ENCODE measurements at places on chromosomes 3 and 15.
A peak's percentile ranks its signal among the peaks of the same experiment; 100 is the strongest.

DNA sequence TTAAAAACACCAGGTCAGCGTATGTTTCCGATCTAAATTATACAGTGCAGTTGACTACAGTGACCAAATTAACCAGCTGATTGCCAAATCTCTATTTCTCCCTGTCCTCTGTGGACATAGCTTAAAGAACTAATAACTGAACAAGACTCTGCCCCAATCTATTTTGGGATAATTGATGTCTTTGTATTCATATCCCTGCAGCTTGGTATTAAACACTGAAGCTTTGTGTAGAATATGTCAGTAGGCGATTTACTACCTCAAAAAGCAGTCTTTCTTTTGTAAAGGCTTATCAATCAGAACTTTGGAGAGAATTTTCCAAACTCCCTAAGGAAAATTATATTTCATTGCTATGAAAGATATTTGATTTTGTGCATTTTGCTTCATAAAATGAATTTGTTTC is 258.2 kb downstream of the SOX2 start:
- DNase-seq, result no peak

DNA sequence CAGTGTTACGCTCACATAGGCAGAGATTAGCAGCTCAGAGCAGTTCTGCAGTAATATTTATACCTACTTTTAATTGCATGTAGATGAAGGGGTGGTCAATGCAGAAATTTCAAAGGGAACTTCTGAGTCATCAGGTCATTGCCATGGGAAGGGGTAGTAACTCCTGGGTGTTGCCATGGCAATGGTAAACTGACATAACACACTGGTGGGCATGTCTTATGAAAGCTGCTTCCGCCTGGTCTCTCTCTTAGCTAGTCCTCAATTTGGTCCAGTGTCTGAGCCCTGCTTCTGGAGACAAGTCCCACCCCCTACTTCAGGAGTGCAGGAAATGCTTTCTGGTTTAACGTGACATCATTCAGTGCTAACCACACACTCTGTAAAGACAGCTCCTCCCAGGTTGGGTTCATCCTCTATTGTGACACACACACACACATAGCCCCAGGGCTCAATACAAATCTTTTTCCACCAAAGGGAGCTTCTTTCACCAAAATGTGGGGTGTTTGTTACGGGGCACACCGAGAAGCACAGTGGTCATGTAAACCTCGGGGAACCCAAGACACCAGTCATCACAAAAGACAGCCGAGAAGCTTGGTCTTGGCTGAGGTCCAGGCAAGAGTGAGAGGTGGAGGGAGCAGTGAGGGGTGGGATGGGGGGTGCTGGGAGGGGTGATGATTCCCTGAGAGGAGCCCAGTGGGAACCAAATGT is 74.5 kb downstream of the TLE3 start:
- DNase-seq, result peak; percentile 35

DNA sequence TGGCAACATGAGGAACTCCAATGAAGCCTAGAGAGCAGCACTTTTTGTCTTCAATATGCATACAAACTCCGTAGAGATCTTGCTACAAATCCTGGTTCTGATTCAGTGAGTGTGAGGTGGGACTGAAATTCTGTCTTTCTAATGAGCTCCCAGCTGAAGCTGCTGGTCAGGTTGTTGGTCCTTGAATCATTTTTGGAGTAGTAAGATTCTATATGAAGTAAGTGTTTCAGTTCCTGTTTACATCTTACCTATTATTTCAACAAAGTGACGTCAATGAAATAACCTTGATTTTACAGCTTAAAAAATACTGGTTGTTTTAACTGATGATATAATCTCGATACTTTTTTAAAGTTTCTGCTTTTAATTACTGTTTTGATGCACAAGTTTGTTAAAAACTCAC is 33.9 kb downstream of the SHQ1 start:
- no peak for DNase-seq

DNA sequence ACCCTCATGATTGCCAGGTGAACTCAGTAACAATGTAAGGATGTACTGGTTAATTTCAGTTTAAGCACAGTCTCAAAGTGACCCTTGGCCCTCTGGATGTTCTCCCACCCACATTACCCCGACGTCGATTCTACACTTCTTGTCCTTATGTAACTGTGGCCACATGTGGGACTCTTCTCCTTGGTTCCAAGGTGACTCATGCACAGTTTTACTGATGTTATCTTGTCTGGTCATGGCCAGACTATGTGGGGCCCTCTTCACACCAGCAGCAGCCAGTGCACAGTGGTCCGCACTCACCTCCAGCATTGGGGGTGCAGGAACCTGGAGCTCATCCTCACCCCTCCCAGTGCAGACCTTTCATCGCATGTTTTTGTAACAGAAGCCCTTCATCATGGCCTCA is 519.4 kb downstream of the OCA2 start:
- no peak for DNase-seq

- no peak for DNase-seq
These were observed 131.5 kb downstream of the GHSR start for GRCh38 chr3:172316758-172317157.

GRCh38 chr15:39321977-39322376 is 258.9 kb upstream of the THBS1 start:
- no peak for DNase-seq

GRCh38 chr3:112001526-112001925 is 2.8 kb downstream of the TAGLN3 start:
- no peak for DNase-seq

GRCh38 chr3:186386883-186387560 is 25.0 kb upstream of the DGKG start:
- DNase-seq, result no peak

DNA sequence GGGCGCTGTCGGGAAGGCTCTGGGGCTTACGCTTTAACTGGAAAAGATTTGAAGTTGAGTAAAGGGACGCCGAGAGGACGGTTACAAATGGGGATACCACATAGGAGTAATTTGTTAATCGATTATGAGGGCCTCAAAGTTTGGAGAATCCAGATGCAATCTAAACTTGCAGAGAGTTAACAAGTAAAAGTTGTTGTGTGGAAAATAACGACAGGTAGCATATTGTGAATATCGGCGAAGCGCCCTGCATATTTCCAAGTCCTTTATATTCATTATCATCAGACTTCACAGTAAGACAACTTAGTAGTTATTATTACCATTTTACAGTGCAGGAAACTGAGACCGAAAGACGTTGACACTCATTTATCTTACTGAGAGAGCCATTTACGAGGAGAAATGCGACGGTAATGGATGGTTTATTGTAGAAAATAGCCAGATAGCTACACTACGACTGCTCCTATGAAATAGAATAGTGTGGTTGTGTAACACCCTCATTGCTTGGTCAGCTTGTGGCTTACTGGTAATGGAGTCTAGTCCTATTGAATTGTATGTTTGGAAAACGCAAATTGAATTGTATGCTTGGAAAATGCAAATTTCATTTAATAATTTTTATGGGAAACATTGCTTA is 700 bp downstream of the MKRN2 start:
- DNase-seq, result no peak

- no peak for DNase-seq
These were observed 21.1 kb upstream of the COLQ start for GRCh38 chr3:15542614-15543013.

GRCh38 chr3:30306896-30307295 is 299.5 kb upstream of the TGFBR2 start:
- no peak for DNase-seq

GRCh38 chr3:38003371-38003816 is 12.8 kb downstream of the VILL start:
- no peak for DNase-seq

DNA sequence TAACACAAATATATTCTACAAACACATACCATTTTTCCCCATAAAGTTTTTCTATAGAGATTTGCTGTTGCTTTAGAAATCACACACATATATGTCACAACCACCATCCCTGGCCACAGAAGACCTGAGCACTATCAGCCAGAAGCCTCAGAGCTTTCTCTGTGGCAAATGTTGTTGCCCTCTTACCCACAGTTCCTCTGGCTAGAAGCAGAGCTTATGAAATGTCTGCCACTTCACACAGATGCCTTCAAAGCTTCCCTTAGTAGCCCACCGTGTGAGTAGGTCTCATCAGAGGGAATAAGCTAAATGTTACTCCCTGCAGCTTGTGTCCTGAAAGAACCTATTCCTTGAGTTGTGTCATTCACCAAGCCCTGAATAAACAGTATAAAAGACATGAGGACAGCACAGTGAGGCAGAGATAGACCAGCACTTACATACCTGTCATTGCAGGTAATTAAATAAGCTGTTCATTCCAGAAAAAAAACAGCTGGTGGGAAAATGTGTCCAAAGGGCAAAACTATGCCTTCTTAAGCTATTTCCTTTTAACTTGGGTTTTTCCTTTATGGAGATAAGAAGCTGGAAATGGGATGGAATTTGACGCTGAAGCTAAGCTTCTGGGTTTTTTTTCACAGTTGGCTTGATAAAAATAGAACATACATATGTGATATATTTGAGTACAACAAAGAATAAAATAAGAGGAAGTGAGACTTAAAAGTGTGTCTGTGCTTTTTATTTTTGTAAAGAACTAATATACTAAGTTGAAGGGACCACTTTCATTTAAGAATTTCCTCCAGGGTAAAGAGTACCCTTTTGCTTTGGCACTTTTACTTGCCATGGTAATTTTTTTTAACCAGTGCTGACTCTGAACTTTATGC is 391.4 kb downstream of the KCNH8 start:
- DNase-seq, result no peak

- no peak for DNase-seq
These were observed 15.3 kb downstream of the MRPL47 start for GRCh38 chr3:179589143-179589542.

DNA sequence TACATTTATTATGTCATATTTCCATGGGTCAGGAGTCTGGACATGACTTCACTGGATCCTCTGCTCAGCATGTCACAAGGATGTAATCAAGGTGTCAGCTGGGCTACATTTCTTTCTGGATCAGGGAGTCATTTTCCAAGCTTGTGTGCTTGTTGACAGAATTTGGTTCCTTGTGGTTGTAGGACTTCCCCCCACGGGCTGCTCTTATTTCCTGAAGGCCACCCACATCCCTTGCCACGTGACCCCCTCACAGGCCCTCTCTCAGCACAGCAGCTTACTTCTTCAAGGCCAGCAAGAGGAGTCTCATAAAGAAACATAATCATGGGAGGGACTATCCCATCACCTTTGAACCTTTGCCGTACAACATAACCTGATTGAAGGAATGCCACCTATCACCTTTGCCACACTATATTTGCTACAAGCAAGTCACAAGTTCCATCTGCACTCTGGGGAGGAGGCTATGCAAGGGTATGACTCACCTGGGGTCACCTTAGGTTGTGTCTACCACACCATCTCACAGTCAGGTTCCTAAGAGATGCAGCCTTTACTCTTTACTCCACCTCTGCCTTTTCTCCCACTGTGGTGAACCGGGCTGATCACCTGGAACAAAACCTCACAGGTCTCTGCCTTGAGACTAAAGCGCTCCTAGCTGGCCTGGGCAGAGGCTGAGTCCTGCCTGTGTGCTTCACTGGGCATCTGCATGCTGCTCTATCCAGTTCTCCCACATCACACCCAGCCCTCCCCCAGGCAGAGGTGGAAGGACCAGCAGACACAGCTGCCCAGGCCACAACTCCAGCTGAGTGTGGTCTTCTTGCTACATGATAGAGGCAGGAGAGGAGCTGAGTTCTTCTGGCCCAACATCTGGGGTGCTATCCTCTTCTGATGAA is 13.5 kb downstream of the RAB6B start:
- DNase-seq, result no peak

DNA sequence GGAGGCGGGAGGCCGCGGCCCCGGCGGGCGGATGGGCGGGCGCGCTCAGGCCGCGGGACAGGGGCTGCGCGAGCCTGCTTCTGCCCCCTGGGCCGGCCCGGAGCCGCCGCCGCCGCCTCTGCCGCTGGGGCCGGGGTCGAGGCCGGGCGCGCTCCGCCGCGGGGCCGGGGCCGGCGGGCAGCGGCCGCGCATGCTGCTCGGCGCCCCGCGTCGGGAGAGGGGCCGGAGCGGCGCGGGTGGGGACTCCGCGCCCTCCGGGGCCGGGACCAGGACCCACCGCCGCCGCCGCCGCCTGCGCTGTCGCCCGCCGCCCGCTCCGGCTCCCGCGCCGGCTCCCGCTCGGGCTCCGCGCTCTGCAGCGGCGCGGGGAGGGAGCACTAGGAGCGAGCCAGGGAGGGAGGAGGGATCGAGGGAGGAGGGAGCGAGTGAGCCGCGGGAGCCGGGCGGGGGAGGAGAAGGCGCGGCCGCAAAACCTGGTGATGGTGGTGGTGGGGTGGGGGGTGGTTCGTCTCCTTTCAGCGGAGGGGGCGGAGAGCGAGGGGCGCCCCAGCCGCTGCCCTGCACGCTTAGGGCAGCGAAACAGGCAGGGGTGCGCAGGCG is at the start of gene LINGO1:
Gene LINGO1 (minus strand): TSS at position 379 of the 600 bp plus-strand sequence. CDS start 597 bp downstream, outside the sequence.
- DNase-seq, result no peak

DNA sequence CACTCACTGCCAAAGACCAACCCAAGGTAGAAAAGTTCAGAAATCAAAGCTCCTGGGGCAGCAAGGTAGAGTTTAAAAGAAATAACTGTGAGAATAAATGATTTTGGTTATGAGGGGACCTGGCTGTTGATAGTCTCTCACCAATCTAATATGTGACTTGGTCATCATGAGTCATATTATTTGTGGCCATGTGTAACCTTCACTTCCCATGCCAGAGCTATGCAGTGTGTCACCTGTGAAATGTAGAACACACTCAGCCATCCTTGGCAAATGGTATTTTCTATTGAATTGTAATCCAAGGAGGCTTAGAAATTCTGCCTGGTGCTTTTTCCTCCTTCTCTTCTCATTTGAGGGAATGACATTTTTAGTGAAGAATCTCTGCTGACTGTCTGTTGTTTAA is 184.2 kb upstream of the STAC start:
- DNase-seq, result no peak

- no peak for DNase-seq
These were observed 198.1 kb downstream of the NEK10 start for GRCh38 chr3:27171113-27171512.

DNA sequence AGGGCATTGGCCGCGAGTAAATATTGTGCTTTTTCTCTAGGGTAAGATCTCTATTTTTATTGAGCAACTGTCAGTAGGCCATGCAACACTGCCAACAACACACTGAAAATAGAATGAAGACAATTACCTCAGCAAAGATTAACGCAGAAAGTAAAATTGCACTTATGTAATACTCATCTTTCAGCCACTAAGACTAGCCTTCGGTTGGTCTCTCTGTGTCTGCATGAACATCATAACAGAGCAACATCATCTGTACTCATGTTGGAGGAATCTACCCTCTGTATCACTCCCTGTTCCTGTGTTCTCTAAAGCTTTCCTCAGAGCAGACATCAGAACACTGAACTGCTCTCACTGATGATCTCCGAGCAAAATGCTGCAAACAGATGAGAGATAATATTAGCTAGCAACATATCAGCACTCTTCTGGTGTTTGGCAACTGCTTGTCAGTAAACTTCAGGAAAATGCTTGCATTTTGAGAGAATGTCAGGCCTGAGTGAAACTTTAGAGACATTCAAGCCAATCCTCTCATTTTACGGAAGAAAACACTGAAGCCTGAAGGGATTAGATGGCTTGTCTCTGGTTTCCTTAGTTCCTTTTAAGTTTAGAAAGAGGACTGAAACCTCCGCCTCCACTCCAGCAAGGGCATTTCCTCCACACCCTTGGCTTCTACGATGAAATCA is 8.4 kb upstream of the LRRC3B start:
- DNase-seq, result no peak
